ENCODE measurements at places on chromosomes 11 and 22.

- DNase-seq = no peak
Measured at GRCh38 chr11:122874991-122875390, 7.6 kb upstream of the JHY start.

DNA sequence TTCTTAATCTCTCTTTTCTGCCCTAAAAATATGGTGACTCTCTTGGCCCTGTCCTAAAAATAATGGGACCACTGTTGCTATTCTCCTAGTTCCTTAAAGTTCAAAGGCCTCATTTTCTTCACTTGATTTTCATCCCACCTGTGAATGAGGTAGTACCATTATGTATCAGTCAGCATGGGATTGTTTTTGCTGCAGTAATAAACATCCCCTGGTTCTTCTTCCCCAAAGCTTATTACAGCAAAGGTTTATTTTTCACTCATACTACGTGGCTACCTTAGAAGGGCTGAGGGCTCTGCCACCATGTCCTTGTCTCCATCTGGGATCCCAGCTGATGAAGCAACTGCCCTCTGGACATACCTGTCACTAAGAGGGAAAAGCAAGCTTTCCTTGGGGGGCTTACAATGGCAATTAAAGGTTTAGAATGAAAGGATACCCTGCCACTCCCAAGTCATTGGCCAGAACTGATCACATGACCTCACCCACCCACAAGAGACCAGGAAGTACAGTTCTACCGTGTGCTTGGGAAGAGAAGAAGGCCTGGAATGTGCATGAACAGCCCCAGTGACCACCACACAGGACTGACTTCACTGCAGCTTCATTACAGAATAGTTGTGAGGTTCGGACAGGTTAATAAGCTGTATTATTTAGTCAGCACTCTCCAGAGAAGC lies 7.8 kb downstream of the TTC38 start:
- DNase-seq = no peak

- DNase-seq = no peak
Measured at GRCh38 chr11:107247167-107247861, 210.3 kb downstream of the CWF19L2 start.

DNA sequence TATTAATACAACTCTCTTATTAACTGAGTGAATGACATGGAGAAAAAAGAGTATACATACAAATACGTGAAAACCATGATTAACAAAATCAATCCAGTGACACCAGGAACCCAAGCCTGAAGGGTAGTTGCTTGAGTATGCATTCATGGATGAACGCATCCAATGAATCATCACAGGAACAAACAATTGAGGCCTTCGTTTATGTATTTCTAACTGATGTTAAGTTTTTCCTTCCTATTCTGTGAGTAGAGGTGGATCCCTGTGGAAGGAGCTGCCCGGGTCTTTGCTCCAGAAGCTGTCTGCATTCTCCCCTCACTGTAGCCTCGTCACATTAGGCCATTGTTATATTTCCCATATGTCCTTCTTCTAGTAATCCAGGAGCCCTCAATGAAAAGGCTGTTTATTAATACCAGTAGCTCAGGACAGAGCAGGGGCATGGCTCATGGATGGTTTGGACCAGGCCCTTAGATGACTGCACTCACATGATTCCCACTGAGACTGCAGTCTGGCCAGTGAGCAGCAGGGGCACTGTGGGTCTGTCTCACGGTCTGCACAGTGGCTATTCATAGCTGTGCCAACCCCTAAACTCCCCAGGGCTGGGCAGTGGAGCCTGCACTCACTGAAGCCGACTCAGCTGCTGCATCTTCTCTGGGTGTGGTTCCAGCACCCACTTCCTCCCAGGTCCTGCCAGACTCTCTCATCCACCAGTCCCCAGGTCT lies 128.1 kb upstream of the TOP3B start:
- DNase-seq = no peak

GRCh38 chr22:39568278-39568981 lies 2.1 kb upstream of the CACNA1I start:
- DNase-seq = no peak

DNA sequence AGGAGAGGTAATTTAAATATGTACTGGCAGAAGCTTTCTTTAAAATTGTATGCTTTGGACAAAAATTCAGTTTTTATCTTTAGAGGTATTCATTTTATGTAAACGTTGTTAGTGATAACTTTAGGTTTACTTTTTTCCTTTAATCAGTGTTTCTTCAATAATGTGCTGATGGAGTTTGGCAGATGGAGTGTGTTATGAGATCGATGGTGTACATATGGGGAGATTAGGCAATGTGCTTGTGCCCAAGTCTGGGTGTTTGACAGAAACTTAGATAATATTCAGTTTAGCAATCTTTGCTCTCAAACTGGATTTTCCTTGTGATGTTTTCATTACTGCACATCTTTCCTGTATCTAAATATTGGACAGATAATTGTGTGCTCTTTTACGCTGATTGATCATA lies 425.4 kb downstream of the JRKL start:
- no peak for DNase-seq

All from stimulated activated CD8-positive, alpha-beta memory T cell treated with anti-CD3 and anti-CD28 coated beads, Interleukin-7, amount 100 ng/mL, for 1 hour (primary cell).